AG09309 (cell line): ENCODE measurements at places on chromosomes 2 and 18.

- DNase-seq = no peak
Observed at GRCh38 chr2:195595825-195596224, 61.2 kb upstream of the SLC39A10 start.

GRCh38 chr2:66633631-66634030, 198.7 kb downstream of the MEIS1 start:
- DNase-seq = no peak

DNA sequence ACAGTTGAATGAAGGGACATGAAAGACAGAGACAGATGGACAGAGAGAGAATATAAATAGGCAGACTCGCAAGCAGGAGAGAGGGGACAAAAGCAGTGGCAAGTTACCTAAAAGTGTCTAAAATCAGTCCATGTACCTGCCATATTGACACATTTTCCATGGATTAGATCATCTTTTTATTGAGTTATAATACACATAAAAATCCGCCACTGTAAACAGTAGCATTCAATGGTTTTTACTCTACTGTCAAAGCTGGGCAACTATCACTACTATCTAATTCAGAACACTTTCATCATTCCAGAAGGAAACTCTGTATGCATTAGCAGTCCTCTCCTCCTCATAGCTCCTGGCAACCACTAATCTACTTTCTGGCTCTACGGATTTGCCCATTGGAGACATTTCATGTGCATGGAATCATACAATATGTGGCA, 10.1 kb downstream of the CFAP210 start:
- DNase-seq = no peak

DNA sequence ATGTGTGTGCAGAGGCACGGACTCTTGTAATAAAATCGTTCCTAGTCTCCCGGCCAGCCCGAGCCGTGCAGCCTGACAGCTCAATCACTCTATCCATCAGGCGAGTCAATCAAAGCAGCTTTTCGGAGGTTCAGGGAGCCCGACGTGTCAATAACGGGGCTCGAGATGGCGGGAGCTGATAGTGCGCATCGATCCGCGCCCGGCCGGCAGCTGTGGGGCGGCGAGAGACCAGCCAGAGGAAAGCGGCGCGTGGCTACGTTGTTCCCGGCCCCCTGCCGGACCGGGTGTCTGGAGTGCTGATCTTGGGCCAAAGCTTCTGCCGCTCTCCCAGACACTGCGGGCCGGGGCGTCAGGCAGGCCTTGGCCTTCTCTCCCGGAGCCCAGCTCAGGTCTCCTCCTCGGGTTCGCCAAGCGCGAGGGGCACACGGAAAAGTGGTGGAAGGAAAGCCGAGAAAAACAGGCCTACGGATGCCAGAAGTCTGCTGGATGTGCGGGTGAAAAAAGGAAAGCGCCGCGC, 2.4 kb downstream of the EN1 start:
- DNase-seq = no peak
